ENCODE measurements at places on chromosomes 13 and 19.

GRCh38 chr19:16371540-16371986, 46.9 kb downstream of the KLF2 start:
- no peak for DNase-seq

- no peak for DNase-seq
Observed at GRCh38 chr13:81929988-81930387, 1589.1 kb upstream of the SPRY2 start.

- DNase-seq: no peak
Observed at GRCh38 chr19:45955905-45956608, 17.6 kb downstream of the NOVA2 start.

- DNase-seq: no peak
Observed at GRCh38 chr19:38514812-38515633, 81.5 kb downstream of the RYR1 start.

DNA sequence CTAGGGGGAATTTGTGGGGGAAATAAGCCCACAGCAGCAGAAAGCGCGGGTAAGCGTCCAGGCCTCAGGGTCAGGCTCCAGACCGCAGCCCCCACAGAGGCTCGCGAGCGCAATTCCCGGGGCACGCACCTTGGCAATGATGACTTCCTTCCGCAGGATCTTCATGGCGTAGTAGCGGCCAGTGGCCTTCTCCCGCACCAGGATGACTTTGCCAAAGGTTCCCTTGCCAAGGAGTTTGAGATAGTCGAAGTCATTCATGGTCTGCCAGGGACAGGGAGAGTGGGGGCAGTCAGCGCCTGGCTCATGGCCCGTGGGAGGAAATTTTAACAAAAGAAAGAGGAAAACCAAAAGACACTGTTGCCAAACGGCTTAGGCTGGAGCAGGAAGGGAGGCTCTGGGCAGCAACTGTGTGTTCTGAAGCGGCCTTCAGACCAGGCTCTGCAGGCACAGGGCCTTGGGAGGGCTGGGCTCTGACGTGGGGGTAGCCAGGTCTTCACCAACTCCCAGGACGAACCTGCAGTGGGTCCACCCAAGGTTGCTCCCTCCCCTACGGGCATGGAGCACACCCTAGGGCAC, 15.4 kb upstream of the CCNP start:
- no peak for DNase-seq

DNA sequence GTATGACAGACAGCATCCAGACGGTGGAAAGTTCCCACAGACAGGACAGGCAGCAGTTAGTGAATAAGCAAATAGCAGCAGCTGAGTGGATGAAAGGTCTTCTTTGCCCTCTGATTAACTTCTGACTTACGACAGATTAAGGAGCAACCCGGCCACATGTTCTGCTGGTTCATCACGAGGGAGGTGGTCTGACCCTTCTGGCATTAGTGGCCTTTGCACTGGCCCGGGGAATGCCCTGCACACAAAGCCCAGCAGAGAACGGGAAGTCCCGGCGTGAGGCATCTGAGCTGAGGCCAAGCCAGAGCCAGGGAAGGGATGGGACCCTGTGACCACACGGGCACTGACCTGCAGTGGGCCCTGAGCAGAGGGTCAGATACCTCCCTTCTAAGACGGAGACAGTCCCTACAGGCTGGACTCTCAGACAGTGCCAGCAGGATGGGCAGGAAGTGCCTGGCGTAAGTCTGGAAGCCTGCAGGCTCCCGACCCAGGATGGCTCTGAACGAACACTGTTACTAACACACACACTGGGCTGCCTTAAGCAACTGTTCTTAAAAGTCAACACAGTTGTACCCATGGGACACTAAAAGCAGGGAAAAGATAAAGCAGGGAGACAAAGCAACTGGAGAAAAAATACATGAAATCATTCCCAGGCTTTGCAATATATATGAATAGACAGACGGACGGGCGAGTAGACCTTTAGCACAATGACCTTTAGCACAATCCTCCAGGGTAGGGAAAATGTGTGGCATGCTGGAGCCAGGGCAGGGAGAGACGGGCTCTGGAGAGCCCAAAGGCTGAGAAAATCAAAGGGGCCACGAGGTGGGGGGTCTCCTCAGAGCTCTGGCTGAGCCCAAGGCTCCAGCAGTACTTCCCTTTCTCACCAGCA, 6.3 kb downstream of the C19orf12 start:
- DNase-seq: no peak

GRCh38 chr19:28595722-28596480, 617.0 kb downstream of the UQCRFS1 start:
- DNase-seq: no peak

DNA sequence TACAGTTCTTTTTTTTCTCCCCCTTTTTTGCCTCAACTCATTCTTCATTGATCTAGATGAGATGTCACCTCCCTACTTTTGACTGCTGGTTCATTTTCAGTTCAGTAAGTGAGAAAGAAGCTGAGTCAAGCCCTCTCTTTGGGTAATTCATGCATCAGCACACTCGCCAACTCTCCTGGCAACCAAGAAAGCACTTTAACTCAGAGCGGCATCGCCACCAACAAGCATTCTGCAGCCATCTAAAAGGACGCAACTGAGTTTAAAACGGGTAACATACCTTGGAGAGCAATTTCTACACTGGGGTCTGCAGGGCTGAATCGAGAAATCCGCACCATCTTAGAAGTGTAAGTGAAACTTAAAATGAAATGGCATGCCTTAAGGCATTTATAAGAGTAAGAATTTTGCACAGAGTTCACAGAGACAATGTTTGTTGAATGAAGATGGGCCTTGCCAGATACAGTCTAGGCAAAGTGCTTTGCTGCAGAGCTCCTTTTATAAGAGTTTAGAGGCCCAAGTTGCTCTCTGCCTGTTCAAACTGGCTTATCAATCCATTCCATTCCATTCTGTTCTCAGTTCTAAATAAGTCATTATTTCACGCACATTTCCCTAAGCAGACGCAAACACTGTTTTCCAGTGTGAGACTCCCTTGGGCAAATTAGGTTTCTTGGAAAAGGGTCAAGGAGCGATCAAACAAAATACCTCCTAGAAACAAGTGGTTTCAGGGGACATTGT, 338.0 kb downstream of the ENOX1 start:
- no peak for DNase-seq
